MCF 10A (cell line): ENCODE measurements at places on chromosomes 1 and 21. TPM values are rescaled to one million over a fixed set of nuclear protein-coding genes. Genes with fewer than 3 reads are reported as not detected.

DNA sequence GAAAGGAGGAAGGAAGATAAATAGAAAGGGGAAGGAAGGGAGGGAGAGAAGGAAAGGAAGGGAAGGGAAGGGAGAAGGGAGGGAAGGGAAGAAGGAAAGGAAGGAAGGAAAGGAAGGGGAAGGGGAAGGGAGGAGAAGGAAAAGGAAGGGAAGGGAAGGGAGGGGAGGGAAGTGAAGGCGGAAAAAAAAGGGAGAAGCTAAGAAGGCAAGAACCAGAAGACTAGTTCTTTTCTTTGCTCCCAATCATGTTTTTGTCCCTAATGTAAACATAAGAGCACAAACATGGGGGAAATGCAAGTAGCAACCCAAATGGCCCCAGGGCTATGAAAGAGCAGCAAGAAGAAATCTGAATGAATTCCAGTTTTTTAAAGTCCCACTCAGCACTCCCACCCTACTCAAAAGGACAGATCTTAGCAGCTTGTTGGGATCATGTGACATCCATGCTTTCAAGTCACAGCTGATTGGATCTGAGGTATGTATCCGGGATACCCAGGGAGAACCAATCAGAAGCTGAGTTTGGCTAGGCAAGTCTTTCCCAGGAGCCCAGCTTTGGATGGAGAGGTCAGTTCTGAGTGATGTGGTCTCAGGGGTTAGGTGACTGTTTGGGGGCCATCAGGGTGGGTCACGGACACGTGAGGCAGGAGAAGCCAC, 24.2 kb upstream of the FHAD1 start:
- H3K27me3 ChIP-seq: no peaks in the 10 kb centered on the region
- no peaks in the 10 kb centered on the region for H3K4me1 ChIP-seq

The NUAK2 gene
- 2.8 and 6.0 TPM in 2 replicates for total RNA-seq

The LCE2C gene
- total RNA-seq: not detected in 2 replicates

GRCh38 chr1:230256896-230257295, 169.2 kb downstream of the PGBD5 start:
- no peak for DNase-seq
- peaks cover 63% of the 10 kb centered on the region for H3K36me3 ChIP-seq
- H3K27me3 ChIP-seq: no peaks in the 10 kb centered on the region
- no peak overlapping the region for H3K27ac ChIP-seq
- H3K4me3 ChIP-seq: no peak overlapping the region

The SPRR2F gene
- total RNA-seq: not detected in 2 replicates

GRCh38 chr1:7290971-7291970, 479.8 kb upstream of the VAMP3 start:
- H3K27ac ChIP-seq: no peak overlapping the region
- H3K36me3 ChIP-seq: no peaks in the 10 kb centered on the region
- H3K4me1 ChIP-seq: no peaks in the 10 kb centered on the region
- H3K4me3 ChIP-seq: no peak overlapping the region
- no peaks in the 10 kb centered on the region for H3K27me3 ChIP-seq
